ENCODE measurements at places on chromosomes 3 and 15. TPM values are rescaled to one million over a fixed set of nuclear protein-coding genes. Genes with fewer than 3 reads are reported as not detected.

DNA sequence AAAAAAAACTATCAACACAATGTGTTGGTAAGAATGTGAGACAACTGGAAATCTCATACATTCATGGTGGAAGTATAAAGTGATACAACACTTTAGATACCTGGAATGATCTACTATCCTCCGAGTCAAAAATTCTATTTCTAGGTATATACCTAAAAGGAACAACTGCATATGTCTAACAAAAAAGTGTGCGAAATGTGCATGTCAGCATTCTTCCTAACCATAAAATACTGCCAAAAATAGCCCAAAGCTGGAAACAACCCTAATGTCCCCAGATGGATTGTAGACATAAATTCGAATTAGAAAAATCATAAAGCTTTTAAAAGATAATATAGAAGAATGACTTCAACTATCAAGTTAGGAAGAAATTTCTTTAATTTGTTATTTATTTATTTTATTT, 51.2 kb upstream of the FGF12 start:
- DNase-seq: no peak

FBXO40 gene
- 228 TPM for total RNA-seq

DNA sequence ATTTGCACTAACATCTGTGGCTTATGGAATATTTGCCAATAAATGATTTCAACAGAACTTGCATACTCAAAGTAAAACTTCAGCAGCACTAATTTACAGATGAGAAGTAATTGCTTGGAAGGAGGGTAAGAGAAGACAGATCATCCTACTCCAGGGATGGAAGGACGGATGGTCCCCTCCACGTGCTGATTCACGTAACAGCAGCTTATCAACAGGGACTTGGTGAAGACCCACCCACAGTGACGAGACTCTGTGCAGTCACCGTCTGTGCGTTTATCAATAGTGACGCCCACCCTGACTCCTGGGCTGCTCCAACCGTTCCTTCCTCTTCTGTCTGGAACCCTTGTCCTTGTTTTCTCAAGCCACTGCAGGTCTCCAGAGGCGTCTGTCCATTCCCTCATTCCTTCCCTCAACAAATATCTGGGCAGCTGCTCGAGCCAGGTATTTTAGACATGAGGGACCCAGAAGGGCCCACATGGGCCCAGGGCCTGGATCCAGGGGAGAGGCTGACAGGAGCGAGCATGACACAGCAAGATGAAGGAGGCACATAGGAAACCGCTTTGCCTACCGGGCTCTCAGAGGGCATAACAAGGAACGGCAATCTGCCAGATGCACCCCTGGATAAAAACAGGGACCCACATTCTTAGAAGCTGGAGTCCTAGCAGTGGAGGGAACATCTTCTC, 33.3 kb downstream of the PCSK6 start:
- no peak for DNase-seq

DNA sequence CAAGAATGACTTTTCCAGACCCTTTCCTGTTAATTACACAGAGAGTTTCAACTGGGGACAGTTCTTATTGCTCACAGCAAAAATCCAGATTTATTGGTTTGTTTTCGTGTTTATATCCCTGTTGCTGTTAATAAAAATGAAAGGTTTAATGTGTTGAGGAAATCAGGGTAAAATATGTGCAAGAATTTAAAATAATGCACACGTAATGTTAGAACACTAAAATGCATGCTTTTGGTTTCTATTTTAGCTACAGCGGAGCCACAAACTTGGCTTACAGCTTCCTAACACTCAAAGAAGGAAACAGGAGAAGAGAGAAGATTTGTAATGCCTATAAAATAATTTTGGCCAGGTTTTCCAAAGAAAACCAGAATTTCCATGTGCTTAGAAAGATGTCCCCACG, 62.7 kb downstream of the CASR start:
- no peak for DNase-seq

GOLGA8R gene
- 5.2 TPM for total RNA-seq

SEMA6D gene
- total RNA-seq: 19.7 TPM

CNTN3 gene
- total RNA-seq: 5.2 TPM

GRCh38 chr15:82919231-82919886, 33.2 kb downstream of the HOMER2 start:
- DNase-seq: peak; percentile 65

DNA sequence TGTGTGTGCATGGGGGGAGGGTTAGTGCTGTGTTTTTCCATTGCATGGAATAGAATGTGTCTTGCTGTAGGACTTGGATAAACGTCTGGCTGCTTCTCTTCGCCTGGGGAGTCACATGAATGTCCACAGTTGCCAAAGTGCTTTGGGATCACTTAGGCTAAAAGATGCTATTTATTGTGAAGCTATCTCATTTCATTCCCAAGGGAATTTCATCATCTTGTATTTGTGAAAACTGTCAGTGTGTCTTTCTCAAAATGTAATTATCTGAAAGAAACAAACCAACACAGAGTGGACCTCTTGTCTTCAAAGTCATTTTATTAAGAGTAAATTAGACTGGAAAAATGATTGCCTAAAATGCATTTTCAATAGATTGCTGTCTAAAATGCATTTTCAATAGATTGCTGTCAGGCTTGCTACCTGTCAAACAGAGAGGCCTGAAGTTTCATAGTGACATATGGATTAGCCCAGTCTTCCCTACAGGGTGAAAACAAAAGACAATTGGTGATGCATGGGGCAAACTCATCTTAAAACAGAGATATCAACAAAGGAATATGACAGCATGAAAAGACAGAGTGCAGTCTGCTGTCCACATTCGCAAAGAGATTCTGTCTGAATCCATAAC, 117.1 kb upstream of the GOLIM4 start:
- DNase-seq: no peak

GRCh38 chr3:4749567-4750002, 229.7 kb upstream of the BHLHE40 start:
- no peak for DNase-seq

DVL3 gene
- 76.8 TPM for total RNA-seq

- no peak for DNase-seq
These were observed 180.5 kb downstream of the TAFA4 start for GRCh38 chr3:68751888-68752287.

DNA sequence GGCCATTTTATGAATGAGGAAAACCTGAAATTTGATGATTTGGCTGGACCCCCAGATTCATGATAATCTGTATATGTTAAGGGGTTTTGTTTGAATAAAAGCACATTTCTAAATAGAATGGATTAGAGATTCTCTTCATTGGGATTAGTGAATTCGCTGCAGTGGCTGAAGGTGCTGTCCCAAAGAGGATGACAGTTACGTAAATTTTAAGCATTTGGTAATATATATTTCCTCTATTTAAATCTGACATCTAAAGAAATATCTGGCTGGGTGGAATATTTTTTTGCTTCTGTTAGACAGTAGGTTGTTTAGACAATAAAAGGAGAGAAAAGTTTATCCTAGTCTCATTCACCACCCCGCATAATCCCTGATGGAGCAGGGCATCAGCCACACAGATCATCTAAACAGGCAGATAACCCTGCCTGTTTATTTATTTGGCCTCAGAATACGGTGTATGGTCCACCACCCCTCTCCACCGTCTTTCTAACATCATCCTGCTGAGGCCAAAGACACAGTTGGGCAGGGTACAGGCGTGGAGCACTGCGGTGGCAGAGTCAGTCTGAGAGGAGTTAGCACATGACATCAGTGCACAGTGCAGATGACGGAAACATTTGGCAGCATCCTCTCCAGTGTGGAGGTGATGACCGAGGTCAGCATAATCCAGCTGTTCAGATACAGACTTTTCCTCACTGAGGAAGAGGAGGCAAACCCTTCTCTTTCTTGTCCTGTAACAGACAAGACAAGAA, 20.4 kb upstream of the NFKBIZ start:
- DNase-seq: peak; percentile 73

LRRC28 gene
- total RNA-seq: 24.4 TPM

- DNase-seq: no peak
These were observed 3.5 kb upstream of the PCSK6 start for GRCh38 chr15:101492766-101493692.

DNA sequence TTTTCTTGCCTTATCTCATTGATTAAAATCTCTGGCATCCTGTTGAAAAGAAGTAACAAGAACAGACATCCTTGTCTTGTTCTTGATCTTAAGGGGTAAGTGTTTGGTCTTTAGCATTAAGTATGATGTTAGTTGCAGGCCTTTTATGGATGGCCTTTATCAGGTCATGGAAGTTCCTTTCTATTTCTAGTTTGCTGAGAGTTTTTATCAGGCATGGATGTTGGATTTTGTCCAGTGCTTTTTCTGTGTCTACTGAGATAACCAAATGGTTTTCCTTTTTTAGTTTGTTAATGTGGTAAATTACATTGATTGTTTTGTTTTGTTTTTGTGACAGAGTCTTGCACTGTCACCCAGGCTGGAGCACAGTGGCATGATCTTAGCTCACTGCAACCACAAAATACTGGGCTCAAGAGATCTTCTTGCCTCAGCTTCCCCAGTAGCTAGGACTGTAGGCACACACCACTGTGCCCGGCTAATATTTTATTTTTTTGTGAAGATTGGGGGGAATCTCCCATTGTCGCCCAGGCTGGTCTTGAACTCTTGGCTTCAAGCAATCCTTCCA, 26.3 kb downstream of the MRAS start:
- no peak for DNase-seq

TPRG1 gene
- 2.7 TPM for total RNA-seq

DNA sequence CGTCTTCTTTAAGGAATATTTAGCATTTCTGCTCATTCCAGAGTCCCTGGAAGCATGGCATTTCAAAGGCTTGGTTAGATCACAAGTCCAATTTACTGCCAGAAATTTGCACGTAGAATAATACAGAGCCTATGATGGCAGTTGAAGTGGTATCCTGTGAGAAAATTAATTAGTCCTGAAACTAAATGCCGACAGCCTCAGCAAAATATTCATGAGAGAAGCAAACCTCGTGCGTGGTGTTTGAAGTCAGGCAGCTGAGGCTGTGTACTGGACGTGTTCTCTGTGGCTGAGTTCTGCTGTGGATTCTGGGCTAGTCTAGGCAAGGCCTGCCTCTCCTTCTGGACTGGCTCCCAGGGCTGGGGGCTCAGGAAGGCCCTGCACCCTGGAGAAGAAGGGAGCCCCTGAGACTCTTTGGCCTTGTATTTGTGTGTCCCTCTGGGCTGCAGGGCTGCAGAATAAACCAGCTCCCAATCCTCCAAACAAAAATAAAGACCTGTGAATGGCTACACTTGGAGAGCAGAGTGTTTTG, 106.6 kb downstream of the APBA2 start:
- DNase-seq: no peak

DPPA2 gene
- total RNA-seq: not detected

All from left ventricle myocardium superior (tissue), 1 donor.